ENCODE measurements at places on chromosomes 16 and 17.

- DNase-seq, result no peak
Measured at GRCh38 chr16:84198401-84198800, 7.4 kb downstream of the ADAD2 start.

DNA sequence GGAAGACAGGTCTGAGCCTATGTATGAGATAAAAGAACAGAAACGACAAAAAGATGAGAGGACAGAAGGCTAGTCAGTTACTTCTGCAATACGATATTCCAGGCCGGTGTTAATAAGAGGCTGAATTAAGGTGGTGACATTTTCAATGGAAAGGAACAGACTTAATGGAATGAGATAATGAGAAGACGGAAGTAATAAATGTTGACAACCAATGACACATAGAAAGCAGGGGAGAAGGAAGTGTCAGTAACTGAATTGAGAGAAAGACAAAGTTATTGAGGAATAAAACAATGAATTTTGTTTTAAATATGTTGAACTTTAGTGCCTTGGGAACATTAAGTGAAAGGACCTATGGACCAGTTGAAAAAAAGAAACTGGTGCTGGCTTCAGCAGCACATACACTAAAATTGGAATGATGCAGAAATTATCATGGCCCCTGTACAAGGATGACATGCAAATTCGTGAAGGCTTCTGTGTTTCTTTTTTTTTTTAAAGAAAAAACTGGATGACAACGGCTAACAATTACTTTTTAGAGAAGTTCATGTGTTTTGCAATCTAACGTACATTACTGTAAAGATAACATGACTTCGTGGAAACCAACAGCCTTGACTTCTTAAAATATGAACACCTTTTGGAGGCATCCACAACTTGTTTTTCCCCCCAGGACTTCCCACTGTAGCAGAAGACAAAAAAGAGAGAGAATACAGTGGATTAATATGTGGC lies 18.5 kb upstream of the CPD start:
- DNase-seq, result no peak

DNA sequence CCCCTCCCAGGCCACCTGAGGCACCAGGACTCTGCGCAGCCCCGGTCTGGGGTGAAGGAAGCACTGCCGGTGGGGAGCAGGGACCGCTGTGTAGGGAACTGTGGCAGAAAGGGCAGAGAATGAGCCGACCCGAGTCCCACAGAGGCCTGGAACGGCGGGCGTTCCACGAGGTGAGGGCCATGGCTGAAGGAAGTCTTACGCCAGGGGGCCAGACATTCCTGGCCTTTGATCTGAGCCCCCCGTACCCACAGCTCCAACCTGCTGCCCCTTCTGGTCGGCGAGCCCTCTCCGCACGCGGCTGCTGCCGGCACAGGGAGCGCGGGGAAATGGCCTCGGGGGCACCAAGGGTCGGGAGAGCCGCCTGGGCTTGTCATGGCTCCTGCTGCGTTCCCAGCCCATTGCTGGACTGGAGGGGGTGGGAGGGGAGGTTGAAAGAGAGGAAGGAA lies 1.4 kb upstream of the WNT3 start:
- DNase-seq, result peak; percentile 74

GRCh38 chr16:20899071-20899470 lies 1.1 kb downstream of the DCUN1D3 start:
- DNase-seq, result no peak

- DNase-seq, result no peak
Measured at GRCh38 chr16:81482329-81483063, 37.9 kb downstream of the CMIP start.

DNA sequence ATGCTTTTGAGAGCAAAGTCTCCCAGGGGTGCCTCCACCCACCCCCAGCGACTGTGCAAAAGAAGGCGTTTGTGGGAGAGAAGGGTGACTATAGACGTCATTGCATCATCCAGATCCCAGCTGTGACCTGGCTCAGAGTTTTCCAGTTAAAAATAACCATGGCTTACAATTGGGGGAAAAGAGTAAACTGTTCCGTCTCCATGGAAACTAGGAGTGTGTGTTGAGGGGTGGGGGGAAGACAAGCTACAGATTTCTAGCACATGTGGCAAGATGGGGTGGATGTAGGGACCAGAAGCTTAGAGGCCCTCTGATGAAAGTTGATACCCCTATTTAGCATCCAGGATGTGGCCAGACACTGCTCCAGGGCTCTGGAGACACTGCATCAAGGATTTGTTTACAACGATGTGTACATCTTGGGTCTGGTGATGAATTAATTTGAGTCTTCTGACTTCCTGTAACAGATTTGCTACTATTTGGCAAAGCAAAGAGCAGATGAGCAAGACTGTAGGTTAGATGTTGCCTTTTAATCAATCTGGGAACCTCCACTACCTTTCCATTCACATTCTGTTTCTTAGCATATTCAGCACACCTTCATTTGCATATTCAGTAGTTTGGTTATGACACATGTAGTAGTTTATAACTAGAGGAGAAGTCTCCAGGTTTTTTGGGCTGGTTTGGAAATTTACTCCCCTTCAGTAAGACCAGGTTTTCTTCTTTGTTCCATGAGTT lies 6.2 kb upstream of the DUSP14 start:
- DNase-seq, result no peak

- peak; percentile 84 for DNase-seq
Measured at GRCh38 chr17:7173687-7174602, 5.2 kb downstream of the ASGR1 start.

All from ELF-1 (cell line).